ENCODE measurements at places on chromosomes 4 and X.

- DNase-seq, result no peak
Measured at GRCh38 chrX:101362757-101363156, 14.2 kb upstream of the TIMM8A start.

DNA sequence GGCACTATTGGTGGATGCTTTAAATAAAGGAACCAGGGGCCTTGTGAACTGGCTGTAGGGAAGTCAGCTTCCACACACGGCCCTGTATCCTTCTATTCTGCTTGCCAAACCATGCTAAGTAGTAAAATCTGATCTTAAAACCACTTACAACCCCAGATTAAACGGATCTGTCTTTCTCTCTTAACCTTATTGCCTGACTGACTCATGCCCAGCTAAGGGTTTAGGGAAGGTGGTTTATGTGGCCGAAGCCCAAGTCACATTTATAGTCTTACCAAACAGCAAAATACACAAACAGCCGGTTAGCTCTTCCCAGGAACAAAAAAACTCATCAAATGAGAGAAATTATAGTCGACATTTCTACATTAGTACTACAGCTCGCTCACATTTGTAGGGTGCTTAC is 988.4 kb upstream of the TENM3 start:
- DNase-seq, result no peak

DNA sequence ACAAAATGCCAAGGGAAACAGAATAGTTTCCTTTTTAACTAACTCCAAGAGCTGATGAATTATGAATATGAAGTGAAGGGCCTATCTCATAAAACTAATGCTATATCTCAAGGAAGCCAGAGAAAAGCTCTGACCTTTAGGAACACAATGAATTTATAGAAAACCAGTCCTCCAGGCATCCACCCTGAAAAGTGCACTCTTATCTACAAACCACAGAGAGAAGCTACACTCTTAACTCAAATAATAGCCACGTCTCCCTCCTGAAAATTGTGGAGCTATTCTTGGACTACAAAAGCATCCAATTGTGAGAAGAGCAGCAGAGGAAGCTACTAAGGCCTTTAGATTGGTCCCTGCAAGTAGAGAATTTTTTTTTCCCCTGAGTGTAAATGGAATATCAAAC is 253.9 kb downstream of the IL15 start:
- no peak for DNase-seq

DNA sequence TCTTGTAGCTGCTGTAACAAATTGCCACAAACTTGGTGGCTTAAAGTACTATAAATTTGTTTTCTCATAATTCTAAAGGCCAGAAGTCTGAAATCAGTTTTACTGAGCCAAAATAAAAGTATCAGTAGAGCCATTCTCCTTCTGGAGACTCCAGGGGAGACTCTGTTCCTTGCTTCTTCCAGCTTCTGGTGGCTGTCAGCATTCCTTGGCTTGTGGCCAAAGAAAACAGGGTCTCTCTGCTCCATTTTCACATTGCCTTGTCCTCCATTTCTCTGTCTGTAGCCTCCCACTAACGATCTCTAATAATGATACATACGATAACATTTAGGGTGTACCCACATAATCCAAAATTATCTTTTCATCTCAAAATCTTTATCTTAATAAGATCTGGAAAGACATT is 200.4 kb downstream of the MAB21L2 start:
- DNase-seq, result no peak

- no peak for DNase-seq
Measured at GRCh38 chr4:7598939-7599790, 164.4 kb upstream of the PSAPL1 start.

GRCh38 chrX:119682019-119682989 is 10.7 kb downstream of the SEPTIN6 start:
- no peak for DNase-seq

- no peak for DNase-seq
Measured at GRCh38 chr4:106530821-106531220, 162.2 kb upstream of the GIMD1 start.

GRCh38 chrX:3290561-3290960 is 55.9 kb downstream of the MXRA5 start:
- DNase-seq, result no peak

GRCh38 chrX:38991656-38992440 is 190.6 kb downstream of the MID1IP1 start:
- no peak for DNase-seq

GRCh38 chrX:138082896-138083295 is 517.0 kb downstream of the ZIC3 start:
- no peak for DNase-seq

DNA sequence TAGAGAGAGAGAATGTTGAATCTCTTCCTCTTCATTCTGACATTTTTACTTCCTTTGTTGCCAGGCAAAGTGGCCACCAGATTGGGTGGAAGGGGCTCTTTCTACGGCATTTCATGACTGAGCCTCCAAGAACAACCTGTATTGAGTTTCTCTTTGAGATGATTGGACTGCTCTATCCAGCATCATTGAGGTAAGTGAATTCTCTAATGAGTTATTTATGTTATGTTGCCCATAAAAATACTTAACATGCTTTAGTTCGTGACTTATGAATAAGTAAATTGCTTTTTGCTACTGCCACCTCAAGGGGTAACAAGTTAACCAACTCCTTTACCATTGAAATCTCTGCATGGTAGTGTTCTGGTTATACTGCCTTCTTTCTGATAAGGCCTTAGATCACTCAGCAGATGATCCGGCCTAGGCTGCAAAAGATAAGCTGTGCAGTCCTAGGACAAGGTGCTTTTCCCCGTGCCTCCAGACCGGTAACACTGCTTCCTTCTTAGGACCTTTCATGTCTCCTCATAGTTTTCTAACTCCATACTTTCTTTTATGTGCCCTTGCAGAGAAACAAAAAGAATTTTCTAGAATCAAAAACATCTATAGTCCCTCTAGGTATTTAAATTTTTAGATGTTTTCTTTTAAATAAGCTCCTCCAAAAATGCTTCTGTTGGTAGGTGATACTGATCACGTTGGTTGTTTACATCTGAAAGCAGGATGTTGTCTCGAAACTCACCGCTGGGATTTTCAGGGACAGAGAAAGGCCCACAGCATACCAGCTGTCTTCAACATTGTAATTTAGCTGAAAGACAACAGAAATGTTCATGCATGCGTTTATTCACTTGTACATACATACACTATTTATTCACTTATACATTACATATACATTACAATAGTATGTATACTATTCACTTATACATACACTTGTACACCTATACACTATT is 157.1 kb upstream of the RBPJ start:
- no peak for DNase-seq

DNA sequence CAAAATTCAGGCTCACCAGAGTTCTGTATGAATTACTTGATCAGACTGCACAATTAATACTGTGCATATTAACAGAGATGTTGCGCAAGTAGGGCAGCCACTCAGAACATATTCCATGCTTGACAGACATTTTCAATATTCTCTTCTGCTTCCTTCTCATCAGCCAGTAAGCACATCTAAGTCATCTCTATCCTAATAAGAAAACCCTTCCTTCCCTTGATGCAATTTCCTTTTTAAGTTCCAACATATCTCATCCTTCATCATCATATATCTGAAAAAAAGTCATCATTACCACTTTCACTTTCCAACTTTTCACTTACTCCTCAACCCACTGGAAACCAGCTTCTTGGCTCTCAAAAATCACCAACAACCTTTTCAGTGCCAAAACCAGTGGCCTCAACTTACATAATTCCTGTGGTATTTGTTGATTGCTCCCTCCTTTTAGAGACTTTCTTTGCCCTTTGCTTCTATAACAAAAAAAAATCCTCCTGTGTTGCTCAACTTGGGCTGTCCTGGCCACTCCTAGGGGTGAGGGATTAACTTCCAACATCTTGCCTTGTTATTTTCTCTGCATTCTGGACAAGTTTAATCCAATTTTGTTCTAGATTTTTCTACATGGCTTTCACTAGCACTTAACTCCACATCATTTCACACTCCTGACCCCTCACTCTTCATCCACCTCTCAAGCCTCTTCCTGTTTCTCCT is 14.1 kb downstream of the MBNL3 start:
- DNase-seq, result no peak
